NCI-H146 (cell line): ENCODE measurements at places on chromosomes 5 and 9.

GRCh38 chr5:86964889-86965288, 302.8 kb upstream of the RASA1 start:
- DNase-seq, result no peak

GRCh38 chr9:6302417-6302816, 25.8 kb upstream of the TPD52L3 start:
- DNase-seq, result no peak

DNA sequence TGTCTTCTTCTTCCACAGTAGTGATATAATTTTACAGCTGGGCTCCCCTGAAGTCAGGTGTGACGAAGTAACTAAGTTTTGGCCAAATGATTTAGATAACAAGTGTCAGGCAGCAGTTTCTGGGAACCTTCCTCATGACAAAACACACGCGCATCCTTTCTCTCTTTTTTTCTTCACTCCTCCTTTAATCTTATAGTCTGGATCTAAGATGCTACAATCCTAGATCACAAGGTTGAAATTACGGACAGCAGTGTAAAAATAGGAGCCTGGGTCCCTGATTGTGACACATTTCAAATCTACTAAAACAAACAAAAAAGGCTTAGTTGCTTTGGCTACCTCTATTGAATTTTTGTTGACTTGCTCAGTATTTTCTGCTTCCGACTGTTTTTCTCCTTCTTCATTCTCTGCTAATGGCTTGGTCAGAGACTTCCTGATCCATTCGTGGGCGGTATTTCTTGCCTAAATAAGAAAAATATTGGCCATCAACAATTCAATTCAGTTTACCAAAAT, 36.1 kb downstream of the FAM114A2 start:
- DNase-seq, result no peak

DNA sequence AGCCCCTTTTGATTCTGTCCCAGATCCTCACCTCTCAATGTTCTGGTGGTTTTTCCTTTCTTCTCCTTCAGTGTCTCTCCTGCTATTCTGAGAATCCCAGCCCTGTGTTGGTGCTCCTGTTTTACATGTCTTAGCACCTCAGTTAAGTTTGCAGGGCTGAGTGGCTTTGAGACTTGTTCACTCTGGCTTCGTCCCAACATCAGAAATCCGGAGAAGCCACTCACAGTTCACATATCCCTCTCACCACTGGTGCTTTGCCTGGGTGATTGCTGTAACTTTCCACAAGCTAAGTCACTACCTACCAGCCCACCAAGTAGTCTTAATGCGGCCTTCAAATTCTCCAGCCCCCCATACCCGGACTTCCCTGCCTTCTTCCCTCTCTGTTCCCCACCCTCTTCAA, 40.2 kb downstream of the CYFIP2 start:
- no peak for DNase-seq

- DNase-seq, result no peak
These were observed 149.7 kb downstream of the SGCD start for GRCh38 chr5:156476678-156477077.
